ENCODE measurements at places on chromosomes 2 and 18.
A peak's percentile ranks its signal among the peaks of the same experiment; 100 is the strongest.

- no peak for DNase-seq
Measured at GRCh38 chr2:196174404-196174803, 3.0 kb upstream of the STK17B start.

- no peak for DNase-seq
Measured at GRCh38 chr2:227370092-227370491, 9.0 kb downstream of the TM4SF20 start.

GRCh38 chr2:128474962-128475361 lies 156.3 kb upstream of the HS6ST1 start:
- no peak for DNase-seq

GRCh38 chr2:212535996-212536816 lies 2.4 kb downstream of the ERBB4 start:
- DNase-seq = no peak

GRCh38 chr2:147884830-147885229 lies 40.0 kb downstream of the ACVR2A start:
- DNase-seq = no peak

GRCh38 chr2:61268249-61268648 lies 106.3 kb downstream of the C2orf74 start:
- DNase-seq = no peak

DNA sequence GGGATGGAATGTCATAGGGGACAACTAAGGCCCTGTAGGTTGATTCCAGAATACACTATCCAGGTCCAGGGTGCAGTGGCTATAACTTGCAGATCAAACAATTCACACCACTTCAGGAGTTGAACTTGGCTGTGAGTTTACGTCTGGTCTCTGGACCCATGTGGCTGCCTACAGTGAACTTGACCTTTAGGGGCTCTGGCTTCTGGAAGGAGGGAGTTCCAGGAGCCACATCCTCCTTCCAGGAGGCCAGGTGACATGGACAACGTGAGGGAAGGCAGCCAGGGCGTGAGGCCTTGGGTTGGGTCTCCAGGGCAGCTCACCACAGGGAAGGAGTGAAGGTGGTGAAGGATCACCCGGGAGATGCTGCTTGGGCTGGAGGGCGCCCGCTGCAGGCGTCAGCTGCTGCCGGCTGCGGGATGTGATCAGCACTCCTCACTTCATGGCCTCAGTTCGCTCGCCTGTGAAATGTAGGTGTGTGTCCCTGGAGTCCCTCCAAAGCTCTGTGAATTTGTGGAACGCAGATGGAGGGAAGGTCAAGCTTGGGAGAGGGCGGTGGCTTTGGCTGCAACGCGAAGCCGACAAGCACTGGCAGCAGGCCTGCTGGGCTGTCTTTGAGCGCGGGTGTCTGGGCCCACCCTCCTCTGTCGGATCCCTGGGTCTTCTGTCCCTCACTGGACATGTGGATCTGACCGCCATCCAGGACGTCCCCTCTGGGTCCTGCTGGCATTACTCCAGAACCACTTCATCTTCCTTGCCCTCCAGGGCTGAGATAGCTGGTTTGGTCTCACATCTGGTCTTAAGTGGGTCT lies 146.5 kb downstream of the GLI2 start:
- no peak for DNase-seq

DNA sequence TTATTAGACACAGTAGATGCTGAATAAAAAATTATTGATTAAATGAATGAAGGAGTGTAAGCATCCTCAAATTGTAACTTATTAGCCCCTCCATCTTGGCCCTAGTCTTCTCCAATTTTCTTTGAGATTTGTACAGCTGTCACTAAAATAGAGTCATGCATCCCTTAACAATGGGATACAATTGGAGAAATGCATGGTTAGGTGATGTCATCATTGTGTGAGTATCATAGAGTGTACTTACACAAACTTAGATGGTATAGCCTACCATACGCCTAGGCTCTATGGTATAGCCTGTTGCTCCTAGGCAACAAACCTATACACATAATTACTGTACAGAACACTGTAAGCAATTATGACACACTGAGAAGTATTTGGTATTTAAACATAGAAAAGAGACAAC lies 38.3 kb upstream of the ZNF385B start:
- no peak for DNase-seq

GRCh38 chr2:11073776-11074175 lies 81.5 kb upstream of the SLC66A3 start:
- DNase-seq = no peak

GRCh38 chr2:112488201-112488600 lies 6.2 kb downstream of the TTL start:
- DNase-seq = no peak

GRCh38 chr18:41923446-41923845 lies 31.6 kb upstream of the PIK3C3 start:
- DNase-seq = no peak

DNA sequence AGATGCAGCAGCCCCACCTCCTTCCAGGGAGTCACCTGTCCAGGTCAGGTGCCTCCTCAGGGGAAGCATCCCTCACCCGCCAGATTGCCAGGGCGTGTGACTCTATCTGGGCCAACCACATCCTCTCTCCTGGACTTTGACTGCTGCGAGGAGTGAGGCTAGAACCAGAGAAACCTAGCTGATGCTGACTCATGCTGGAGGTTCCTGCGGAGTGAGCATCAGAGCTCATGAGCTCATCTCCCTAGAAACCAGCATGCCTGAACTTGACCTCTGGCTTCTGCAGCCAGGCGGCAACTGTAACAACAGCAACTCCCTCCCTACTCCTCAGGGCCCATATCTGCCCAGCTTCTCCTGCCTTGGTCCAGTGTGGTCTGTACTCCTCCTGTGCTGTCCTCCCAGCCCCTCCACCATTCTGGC lies 28.3 kb upstream of the NT5DC4 start:
- peak; percentile 37 for DNase-seq

DNA sequence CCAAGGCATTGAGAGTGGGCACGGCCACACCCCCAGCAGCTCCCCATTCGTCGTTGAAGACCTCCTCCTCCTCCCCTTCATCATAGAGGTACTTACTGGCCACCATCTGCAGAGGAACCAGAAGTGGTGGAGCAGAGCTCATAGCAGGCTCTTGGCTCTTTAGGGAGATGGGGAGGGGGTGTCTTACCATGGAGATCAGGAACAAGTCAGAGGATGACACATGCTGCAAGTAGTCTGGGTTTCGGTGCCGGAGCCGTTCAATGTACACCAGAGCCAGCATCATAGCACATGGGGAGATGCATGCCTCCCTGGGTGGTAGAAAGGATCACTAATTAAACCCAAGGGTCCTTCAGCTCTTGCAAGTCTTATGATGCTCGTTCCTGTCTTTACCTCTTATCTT lies 1.9 kb downstream of the CNPPD1 start:
- DNase-seq = no peak

- DNase-seq = peak; percentile 33
Measured at GRCh38 chr2:202588647-202589581, 45.9 kb upstream of the FAM117B start.

GRCh38 chr18:40984856-40985255 lies 970.2 kb upstream of the PIK3C3 start:
- DNase-seq = no peak

GRCh38 chr2:148928395-148928794 lies 53.4 kb downstream of the KIF5C start:
- no peak for DNase-seq

- DNase-seq = no peak
Measured at GRCh38 chr18:1147730-1148129, 243.1 kb downstream of the ADCYAP1 start.

- no peak for DNase-seq
Measured at GRCh38 chr18:11762429-11762828, 73.4 kb downstream of the GNAL start.

DNA sequence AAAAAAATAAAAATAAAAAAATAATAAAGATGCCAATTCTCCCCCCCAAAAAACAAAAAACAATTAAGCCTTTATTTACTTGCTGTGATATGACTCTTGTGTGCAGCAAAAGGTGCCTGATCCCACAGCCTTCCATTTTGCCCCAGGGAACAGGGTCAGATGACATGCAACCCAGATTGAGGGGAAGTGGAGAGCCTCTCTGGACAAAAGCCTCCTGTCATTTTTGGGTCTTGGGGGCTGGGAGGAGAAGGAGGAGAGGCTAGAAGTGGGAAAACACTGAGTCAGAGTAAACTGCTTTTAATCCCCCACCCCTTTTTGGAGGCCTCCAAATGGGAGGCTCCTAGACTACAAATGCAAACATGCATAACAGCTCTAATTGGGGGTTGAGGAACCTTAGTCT lies 46.6 kb upstream of the SCG2 start:
- DNase-seq = no peak

DNA sequence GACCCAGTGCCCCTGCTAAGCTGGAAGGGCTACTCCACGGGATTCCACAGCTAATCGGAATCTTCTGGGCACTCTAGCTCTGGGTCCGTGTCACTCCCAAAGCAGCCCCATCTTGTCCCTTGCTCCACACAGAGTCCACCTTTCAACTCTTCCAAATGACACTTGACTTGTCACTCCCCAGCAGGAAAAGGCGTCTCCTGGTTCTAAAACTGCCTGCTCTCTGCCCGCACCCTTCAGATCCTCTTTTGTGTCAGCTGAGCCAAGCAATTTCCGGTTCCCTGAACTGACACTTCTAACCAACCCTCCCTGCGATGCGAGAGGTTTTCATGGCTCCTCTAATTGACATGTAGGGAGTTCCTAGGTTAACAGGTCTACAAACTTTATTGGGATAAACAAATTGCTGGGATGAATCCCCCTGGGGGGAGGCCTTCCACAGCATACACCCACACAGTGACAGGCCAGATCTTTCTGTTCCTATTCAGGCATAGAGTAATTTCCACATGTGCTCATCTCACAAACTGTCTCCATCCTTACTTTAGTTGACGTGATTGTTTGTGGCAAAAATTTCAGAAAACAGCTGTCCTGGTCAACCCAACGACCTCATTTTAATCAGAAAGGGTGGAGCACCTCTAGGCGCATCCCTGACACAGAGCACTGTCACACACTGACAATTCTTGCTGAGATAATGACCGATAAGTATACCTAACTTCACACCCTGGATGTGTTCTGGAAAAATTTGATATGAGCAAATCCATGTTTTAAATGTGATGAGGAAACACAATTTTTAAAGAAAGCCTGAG lies 104.9 kb downstream of the RBMS1 start:
- DNase-seq = no peak

- no peak for DNase-seq
Measured at GRCh38 chr2:227054006-227054405, 110.0 kb downstream of the COL4A4 start.

- DNase-seq = no peak
Measured at GRCh38 chr2:200007306-200007705, 51.9 kb downstream of the MAIP1 start.

- DNase-seq = peak; percentile 22
Measured at GRCh38 chr2:74206180-74206688, 7.8 kb downstream of the MTHFD2 start.

DNA sequence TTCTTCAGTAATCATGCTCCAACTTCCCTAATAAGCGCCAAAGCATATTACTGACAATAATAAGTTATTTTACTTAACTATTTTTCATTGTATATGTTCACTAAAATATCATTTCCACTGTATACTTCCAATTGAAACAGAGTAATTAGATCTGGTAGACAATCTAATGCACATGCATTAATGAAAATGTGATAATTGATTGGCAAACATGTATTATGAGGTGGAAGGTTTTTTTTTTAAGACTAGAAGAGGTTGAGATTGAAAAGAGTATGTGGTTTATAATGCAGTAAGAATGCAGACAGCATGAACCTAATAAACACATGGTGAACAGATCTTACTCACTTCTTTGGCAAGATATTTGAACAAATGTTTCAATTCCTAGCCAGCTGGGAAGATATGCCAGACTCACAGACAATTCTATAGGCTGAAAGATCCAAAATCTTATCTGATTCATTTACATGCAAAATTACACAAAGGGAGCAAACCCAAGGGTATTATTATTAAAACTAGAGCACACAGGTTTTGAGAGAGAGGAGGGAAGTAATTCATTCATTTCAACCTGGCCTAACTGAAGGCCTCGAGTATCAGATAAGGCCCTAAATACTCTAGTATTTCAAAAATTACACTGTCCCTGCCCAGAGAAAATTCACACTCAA lies 2.8 kb downstream of the NCKAP1 start:
- no peak for DNase-seq

DNA sequence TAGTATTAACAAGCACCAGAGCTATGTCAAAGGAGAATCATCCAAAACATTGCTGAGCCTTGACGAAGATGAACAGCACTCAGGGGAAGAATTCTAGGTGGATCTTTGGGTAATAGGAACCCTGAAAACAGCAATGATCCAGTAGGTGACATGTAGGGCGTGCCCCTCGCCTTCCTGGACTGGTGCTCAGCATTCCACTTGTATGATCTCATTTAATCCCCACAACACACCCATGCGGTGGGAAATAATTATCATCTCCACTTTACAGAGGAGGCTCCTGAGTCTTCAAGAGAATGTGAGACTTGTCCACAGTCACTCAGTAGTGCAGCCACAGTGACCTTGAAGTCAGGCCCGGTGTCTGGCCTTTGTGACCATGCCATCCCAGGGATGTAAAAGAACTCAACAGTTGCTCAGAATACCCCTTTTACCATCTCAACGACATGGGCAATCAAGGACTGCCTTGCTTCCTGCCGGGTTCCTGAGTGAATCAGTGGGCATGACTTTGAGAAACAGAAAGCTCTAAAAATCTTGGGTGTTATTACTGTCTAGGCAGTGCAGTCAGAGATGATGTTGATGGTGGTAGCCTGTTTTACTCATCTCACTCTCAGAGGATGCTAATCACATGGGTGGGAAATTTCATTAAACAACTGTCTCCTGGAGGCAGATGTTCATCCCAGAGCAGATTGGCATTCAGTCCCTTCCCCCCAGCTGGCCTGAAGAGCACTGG lies 161.6 kb downstream of the BCL11A start:
- no peak for DNase-seq

- no peak for DNase-seq
Measured at GRCh38 chr2:200763422-200763821, 48.3 kb upstream of the BZW1 start.

- DNase-seq = no peak
Measured at GRCh38 chr2:209005371-209005770, 418.5 kb upstream of the MAP2 start.

- no peak for DNase-seq
Measured at GRCh38 chr2:229485857-229486256, 214.8 kb upstream of the PID1 start.

GRCh38 chr2:9655441-9656269 lies 24.9 kb upstream of the YWHAQ start:
- DNase-seq = peak; percentile 21

DNA sequence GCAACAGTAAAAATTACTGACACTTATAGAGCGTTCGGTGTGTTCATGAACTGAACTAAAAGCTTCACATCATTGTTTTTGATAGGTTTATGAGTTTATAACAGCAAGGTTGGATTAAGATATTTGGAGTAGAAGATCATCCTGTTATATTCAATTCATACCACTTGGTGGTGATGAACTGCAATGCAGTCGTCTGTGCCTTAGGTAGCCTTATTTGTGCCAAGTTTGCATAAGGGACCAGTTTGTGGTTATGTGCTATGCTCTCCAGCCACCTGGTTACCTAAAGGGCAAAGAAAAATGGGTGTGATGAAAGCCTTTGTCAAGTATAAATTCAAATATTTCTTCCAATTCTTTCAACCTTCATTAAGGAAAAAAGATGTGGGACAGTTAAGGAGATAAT lies 150.9 kb upstream of the KCNH7 start:
- DNase-seq = no peak

- no peak for DNase-seq
Measured at GRCh38 chr2:149000158-149000938, 38.2 kb upstream of the LYPD6B start.

Data from activated CD4-positive, alpha-beta T cell treated with anti-CD3 and anti-CD28 coated beads, Interleukin-2, amount 50 U/mL, for 24 hours (primary cell).